Stimulated activated CD8-positive, alpha-beta memory T cell treated with anti-CD3 and anti-CD28 coated beads, Interleukin-12 subunit alpha, Interleukin-12 subunit beta, amount 100 ng/mL, for 1 hour (primary cell): ENCODE measurements at places on chromosomes 5 and 9.

- DNase-seq: no peak
Observed at GRCh38 chr9:13292782-13293181, 13.3 kb upstream of the MPDZ start.

DNA sequence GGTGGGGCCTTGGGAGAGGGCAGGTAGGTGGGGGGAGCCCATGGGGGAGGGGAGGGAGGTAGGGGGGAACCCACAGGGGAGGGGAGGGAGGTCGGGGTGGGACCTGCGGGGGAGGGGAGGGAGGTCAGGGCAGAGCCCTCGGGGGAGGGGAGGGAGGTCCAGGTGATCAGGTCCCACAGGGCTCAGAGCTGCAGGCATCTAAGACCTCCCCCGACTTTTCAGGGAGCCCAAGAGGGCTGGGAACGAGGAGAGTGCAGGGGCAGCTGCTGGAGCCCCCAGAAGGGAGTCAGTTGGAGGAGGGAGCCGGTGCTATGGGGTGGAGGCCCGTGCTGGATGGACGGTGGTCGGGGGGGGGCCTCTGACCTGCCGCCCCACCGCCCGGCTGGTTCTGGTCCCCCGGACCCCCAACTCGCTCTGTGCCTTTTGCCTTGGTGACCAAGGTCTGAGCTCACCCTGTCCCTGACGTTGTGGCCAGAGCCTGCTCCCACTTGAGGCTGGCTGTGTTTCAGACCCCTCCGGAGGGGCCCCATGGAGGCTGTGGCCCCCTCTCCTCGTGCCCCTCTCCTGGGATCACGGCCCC, 31.8 kb downstream of the SLC9A3 start:
- DNase-seq: no peak

DNA sequence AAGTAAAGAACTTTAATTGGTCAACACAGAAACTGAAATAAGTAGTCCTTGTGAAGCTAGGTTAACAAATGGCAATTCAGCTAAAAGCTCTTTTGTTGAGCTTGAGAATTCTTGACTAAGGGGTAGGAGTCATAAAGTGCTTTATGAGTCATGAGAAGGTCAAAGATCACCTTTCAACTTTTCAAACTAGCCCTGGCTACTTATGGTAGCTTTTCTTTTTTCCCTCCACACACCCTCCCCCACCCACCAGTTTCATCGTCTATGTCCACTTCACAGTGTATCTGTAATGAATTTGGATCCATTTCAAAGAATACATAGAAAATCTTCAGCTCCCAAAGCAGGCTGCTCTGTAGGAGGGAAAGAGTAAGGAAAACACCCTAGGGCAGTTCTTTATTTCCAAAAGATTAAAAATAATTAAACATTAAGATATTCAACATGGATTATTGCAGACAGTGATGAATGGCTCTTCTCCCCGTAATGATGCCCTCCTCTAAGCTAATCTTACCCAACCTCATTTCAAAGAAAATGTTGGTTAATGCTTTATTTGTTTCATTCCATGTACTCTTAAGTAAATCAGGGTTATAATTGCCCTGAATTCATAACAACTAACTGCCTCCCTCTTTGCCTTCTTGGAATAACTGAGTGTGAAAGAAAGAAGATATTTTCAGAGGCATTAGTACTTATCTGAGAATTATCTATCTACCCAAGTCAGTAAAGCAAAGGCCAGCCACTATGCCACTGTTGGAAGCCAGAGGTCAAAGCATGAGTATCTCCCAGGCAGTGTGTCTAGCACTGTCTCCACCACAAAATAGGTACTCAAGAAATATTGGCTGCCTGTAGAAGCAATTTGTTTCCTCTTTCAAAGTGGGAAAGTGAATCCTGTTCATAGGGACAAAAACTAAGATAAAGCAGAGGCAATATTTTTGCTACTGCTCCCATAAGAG, 290.6 kb downstream of the PIK3R1 start:
- no peak for DNase-seq

GRCh38 chr5:174917976-174918554, 193.7 kb downstream of the MSX2 start:
- DNase-seq: no peak

DNA sequence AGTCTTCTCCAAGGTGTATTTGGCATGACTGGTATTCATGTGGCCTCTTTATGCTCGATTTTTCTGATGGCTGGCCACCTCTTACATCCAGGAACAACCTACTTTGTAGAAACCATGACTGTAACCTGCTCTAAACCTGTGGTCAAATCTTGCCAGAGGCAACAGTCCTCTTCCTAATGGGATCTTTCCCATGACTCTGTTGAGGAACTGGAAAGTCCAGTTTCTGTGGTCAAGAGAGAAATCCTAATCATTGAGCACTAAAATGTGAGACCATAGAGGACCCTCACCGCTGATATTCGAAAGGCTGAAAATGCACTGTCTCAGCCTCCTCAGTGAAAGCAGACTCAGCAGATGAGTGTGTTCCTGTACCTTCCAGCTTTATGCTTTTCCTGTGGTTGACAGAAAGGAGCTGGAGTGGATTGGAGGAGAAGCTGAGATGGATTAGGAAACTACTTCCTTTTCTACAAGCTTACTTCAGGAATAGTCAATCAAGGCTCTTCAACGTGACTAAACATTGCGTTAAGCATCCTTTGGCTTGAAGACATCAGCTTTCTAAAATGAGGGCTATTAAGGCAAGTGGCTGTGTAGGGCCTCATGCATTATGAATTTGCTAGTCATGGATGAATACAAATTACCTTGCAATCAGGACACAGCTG, 69.7 kb upstream of the DAPK1 start:
- DNase-seq: no peak

DNA sequence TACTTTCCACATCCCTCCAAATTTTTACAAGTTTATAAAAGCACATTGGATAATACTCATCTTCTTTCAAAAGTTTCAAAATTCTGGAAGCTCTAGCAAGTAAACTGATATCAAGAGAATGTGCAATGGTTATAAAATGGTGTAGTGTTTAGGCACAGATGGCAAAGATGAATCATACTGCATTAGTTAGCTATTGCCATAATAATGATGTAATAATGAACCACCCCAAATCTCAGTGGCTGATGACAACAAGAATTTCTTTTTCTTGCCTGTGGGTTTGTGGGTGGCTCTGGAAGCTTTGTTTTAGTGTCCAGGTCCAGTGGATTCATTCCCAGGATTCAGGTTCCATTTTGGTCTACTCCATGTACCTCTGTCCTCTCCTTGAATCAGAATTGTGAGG, 319.0 kb downstream of the BRINP1 start:
- no peak for DNase-seq

GRCh38 chr9:130446101-130446861, 1.5 kb downstream of the ASS1 start:
- DNase-seq: no peak

- DNase-seq: no peak
Observed at GRCh38 chr5:154714266-154714986, 40.8 kb upstream of the LARP1 start.

DNA sequence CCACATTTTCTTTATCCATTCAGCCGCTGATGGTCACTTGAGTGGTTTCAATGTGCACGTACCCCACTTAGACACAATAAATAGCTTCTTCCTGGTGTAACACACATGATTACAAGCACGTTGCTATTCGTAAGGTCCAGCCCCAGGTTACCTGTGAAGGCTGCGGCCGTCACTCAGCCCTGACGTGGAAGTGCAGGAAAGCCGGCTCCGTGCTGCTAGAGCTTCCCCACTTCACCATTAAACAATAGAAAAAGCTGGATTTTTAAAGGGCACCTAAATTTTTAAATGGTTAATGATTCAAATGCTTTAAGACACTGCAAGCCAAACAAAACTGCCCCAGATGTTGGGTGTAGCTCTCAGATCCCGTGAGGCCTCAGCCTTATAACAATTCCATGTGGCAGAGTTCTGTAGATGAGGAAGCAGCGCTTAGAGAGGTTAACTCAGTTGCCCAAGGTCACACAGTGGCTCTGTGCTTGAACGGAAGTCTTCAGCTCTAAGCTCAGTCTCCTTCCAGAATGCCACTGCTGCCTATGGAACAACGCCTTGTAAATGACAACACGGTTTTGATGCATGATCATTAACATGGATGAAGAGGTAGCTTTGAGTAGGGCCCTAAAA, 125.7 kb downstream of the COL23A1 start:
- DNase-seq: no peak

- DNase-seq: no peak
Observed at GRCh38 chr9:25412646-25413045, 265.6 kb downstream of the TUSC1 start.
